ENCODE measurements at places on chromosomes 4 and X. TPM values are rescaled to one million over a fixed set of nuclear protein-coding genes. Genes with fewer than 3 reads are reported as not detected.

CXorf65 gene
- not detected for total RNA-seq

GRCh38 chrX:19496711-19497110 is 18.6 kb downstream of the MAP3K15 start:
- no peak for ATAC-seq

DNA sequence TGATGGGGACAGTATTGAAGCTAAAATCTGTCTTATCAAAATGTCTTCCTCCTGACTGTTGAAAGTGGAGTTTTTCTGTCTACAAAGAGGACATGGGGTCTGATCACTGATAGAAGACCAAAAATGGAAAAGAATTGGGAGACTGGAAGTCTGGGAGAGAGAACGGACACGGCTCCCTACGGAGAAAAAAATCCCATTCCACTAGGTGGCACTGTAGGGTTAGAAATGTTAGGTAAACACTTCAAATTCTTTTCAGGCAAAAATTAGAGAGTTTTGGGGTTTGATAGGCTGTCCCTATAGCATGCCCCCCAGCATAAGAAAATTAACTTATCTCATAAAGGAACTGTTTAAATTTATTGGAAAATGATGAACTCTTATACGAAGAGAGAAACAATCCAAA is 200.5 kb downstream of the FAM133A start:
- no peak for ATAC-seq

- no peak for ATAC-seq
Measured at GRCh38 chrX:19563327-19563726, 48.0 kb upstream of the MAP3K15 start.

CDX4 gene
- total RNA-seq: not detected

DNA sequence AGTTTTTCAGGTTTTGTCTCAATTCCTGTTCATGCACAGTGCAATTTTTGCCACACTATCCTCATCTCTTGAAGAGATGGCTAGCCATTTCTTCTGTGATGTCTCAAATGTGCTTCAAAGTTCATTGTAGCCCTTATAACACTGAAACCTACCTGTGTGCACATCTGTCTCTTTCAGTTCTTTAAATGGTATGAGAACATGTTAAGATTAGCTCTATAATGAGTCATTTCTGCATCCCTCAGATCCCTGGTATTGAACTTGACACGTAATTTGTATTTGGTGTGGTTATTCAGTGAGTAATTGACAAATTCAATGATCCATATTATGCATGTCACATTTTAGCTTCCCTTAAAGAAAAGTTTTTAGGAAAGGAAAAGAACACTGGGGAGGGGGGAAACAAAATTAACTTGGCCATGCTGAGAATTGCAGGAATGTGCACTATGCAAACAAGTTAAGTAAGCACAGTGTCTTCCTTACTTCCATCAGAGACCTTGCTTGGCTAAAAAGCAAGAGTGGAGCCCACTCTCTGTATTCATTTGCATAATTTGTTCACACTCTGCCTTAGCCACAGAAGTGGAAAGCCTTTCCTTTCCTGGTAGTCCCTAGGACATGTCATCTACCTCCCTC is 659.8 kb upstream of the MAGEB2 start:
- ATAC-seq: no peak

DNA sequence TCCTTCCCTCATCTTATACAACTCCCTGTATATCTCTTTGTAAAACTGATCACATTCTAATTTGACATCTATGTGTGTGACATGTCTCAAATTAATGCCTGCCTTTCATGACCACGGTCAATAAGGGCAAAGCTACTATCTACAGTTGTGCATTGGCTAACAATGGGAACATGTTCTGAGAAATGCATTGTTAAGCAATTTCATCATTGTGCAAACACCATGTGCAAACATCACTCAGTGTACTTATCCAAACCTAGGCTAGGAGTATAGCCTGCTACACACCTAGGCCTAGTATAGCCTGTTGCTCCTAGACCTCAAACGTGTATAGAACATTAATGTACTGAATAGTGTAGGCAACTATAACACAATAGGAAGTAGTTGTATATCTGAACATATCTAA is 95.0 kb downstream of the BANK1 start:
- ATAC-seq: no peak

NOX1 gene
- total RNA-seq: 0.31 TPM

DNA sequence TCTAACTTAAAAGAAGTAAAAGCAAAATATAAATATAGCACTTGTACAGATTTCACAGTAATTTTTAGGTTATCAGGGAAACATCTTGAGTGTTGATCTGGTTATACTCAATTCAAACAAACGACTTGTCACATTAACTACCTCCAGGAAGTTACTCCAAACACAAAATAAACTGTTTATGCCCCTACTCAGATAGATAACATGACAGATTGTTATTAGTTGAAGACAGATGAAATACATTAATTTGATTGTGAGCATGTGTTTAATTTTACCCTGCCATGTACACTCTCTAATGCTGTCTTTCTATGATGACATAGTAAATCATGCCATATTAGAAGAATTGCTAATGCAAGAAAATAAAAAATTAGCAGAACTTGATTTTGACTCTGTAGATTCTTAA is 88.0 kb downstream of the RAB28 start:
- no peak for ATAC-seq

DNA sequence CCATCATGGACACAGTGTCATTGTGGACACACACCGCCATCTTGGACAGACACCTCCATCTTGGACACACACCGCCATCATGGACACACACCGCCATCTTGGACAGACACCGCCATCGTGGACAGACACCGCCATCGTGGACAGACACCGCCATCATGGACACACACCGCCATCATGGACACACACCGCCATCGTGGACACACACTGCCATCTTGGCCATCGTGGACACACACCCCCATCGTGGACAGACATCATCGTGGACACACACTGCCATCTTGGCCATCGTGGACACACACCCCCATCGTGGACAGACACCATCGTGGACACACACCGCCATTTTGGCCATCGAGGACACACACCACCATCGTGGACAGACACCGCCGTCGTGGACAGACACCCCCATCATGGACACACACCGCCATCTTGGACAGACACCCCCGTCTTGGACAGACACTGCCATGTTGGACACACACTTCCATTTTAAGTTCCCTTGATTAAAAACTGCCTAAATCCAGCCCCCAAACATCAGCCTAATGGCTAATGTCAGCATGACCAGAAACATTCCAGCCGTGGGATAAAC is 9.1 kb downstream of the ASMTL start:
- ATAC-seq: no peak

SPANXC gene
- not detected for total RNA-seq

DNA sequence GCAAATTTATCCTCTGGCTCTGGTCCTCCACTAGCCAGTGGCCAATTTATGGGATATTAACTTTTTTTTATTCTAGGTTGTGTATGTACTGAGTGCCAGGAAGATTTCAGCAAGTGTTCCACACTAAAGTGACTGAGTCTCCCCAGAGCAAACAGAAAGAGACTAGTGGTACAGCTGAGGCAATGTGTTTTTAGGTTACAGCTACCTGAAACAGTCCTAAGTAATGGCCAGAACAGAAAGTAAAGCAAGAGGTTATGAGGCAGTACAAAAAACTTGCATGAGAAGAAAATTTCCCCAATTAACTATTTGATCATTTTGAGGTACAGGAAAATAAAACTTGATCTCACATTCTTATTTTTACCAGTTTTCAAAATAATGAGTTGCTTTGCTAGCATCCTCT is 31.2 kb downstream of the PRDM8 start:
- no peak for ATAC-seq

COX7B2 gene
- not detected for total RNA-seq

GRCh38 chr4:8854931-8855330 is 16.7 kb downstream of the HMX1 start:
- ATAC-seq: no peak

GRCh38 chrX:48794340-48794910 is 7.4 kb upstream of the HDAC6 start:
- ATAC-seq: no peak

- no peak for ATAC-seq
Measured at GRCh38 chr4:131488772-131489171, 1660.3 kb upstream of the PCDH10 start.

GRCh38 chr4:165464813-165465381 is 86.1 kb downstream of the CPE start:
- no peak for ATAC-seq

DNA sequence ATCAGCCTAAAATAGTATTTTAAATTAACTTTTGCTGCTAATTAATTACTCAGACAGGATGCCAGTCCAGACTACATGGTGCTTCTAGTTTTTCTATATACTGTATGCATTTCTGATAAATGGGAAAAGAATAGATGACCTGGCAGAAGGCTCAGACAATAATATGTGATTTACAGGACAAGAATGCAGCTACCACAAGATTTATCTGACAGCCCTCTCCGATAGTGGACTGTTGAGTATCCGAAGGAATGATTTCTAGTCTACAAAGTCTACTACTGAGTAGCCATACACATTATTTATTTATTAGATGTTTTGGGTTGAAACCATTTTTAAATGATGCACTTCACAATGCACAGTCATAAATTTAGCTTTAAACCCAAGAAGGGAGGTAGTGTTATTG is 212.8 kb downstream of the MAB21L2 start:
- no peak for ATAC-seq

CXorf51B gene
- not detected for total RNA-seq

NEIL3 gene
- total RNA-seq: not detected

DNA sequence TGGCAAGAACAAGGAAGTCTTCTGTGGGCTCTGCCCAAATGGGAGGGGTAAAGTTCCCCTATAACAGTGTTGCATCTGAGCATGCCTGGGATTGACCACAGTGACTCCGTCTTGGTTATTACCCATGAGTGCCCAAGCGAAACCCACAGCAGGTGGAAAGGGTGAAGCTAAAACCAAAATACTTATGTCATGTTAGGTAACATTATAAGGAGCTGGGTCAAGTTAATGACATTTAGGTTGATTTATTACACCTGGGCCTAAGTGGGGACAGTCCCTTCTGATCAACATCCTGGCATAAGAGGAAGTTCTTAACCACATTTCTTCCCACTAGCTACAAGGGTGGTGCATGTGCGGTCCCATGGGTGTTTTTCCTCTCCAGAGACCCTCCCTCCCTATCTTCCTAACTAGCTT is 1.3 kb upstream of the ZNF732 start:
- no peak for ATAC-seq

IL15 gene
- total RNA-seq: 5.5 TPM

SCFD2 gene
- total RNA-seq: 13.8 TPM

GPC3 gene
- total RNA-seq: 11.4 TPM

All from gastroesophageal sphincter (tissue), 4 donors.